Forelimb muscle (tissue), 1 donor: ENCODE measurements at places on chromosomes 3 and 15.

- no peak for DNase-seq
Measured at GRCh38 chr15:55360256-55360655, 41.2 kb downstream of the PIGB start.

DNA sequence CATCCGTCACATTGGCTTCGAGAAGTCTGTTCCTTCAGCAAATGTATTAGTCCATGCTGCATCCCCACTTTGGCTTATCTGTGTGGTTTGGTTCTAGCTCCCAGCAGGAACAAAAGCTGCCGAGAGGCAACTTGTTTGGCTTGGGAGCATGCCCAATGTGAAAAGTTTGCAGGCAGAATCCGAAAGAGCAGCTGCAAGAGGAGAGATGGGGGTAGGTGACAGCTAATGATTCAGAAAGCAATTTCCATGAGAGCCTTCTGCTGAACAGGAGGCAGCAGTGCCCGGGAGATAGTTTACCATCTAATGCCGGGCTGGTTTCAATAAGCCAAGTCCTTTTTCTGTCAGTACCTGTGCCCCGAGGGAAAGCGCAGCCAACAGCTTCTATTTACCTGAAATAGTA is 60.2 kb downstream of the GRM7 start:
- no peak for DNase-seq

DNA sequence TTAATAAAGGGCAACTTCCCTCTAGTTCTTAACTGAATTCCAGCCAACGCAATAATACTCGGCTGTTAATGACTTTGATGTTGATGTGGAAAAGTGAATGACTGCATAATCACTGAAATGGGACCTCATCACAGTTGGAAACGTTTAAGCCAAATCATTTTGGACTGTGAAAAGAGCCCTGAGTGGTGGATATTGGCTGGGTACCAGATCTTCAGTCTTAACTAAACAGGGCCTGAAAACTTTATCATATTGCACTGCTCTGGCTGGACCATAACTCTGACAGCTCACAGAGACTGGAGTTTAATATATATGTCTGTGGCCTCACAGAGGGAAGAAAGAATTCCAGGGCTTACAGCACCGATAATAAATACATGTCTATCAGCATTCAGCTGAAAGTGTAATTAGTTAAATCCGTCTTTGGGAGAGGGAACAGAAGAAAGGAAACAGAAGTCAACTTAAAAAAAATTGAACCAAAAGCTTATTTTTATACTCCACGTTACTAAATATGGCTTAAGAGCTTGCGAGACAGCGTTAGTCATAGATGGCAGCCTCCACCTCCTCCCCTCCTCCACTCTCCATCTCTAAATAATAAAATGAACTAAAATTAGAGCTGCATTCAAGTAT is 222.3 kb upstream of the CDIN1 start:
- no peak for DNase-seq

DNA sequence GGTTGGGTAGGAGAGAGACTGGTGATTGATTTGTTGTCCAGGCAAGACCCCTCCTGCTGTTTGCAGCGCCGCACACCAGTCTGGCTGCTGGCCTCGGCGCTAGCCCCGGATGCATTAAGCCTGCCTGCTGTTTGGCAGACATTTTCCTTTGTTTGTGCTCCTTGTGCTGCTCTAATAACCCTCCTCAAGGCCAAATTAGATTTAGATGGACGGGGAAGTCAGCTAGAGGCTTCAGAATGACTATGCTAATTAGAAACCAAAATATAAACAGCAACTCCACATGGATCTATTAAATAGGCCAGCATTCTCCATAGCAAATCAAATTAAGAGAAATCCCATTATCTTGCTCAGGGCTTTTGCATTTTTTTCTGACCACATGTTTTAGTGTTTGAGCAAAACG is 445.2 kb downstream of the SQOR start:
- no peak for DNase-seq

DNA sequence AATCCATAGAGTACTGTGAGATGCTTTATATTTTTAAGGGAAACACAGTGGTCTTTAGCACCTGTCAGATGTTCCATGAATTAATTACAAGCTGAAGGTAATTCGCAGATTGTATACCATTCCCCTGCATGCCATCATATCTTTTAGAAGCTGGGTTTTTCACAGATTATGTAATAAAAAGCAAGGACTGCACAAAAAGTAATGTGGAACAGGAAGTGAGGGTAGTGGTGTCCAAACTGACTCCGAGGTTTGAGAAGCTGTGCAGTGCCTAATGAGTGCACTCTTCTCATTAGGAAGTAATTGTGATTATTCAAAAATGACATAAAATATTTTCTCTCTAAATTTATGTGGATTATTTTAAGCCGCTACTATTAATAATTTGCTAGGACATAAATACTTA is 123.2 kb downstream of the GOLIM4 start:
- DNase-seq = no peak

DNA sequence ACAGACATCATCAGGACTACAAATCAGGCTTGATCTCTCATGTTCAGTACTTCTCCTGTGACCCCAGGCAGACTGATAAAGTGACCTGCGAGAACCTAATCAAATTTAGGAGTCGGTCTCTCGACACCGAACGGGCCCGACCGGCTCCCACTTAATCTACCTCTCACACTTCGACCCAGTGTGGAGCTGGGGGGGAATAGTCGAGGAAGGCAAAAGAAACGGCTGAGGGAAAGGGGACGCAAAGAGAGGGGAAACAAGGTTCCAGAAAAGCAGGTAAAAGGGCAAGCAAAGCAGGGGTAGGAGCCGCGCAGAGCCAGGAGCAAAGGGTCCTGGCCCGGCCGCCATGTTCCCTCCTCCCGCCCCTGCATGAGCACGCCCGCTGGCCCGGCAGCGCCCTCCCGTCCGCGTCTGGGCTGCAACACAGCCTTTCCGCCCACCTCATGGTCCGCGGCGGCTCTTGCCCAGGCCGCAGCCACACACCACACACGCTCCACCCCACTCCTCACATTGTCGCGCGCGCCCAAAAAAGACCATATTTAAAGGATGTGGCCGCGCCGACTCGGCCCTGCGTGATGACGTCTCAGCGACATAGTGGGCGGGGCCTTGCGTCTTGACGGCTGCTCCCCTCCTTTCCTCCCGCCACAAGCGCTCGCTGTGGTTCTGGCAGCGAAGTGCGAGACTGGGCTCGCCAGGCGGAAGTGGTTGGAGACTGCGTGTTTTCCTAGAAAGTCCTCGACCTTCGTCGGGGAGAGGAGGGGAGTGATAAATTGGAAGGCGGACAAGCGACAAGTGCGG is at the start of gene ICE2:
TSS of gene ICE2 (minus strand) at position 577 of the 795 bp plus-strand sequence. CDS start 1,165 bp downstream, outside the sequence.
- DNase-seq = peak; percentile 92

- DNase-seq = no peak
Measured at GRCh38 chr3:133691273-133692107, 29.7 kb upstream of the TOPBP1 start.

DNA sequence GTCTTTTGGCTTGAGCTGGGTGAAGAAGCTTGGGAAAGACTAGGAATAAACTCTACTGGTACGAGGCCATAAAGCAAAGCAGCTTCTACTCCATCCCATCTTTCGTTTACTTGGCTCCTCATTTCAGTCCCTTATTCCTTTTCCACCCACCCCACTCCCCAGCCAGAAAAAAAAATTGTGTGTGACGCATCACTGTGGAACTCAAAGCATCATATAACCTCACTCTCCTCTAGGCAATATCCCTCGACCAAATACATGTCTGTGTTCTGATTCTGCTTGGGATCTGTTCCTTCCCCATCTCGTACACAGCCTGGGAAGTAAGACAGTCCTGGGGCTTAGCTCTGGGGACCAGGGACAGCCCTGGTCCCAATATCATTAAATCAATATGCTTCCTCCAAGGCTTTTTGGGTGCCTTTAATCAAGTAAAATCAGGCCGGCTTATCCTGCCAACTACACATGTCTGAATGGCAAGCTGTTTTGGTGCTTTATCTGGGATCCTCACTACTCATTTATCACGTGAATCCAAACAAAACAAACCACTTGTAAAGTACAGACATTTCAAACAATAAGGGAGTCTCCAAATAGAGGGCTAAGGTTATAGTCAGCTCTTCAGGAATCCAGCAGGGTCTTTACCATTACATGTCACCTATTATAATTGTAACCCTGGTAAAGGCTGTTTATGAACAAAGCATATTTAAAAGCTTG is 74.9 kb upstream of the ZBED2 start:
- DNase-seq = no peak

- DNase-seq = no peak
Measured at GRCh38 chr3:113712129-113712528, 15.7 kb upstream of the USF3 start.
